Kidney capillary endothelial cell (primary cell): ENCODE measurements at places on chromosomes 2 and 18.

DNA sequence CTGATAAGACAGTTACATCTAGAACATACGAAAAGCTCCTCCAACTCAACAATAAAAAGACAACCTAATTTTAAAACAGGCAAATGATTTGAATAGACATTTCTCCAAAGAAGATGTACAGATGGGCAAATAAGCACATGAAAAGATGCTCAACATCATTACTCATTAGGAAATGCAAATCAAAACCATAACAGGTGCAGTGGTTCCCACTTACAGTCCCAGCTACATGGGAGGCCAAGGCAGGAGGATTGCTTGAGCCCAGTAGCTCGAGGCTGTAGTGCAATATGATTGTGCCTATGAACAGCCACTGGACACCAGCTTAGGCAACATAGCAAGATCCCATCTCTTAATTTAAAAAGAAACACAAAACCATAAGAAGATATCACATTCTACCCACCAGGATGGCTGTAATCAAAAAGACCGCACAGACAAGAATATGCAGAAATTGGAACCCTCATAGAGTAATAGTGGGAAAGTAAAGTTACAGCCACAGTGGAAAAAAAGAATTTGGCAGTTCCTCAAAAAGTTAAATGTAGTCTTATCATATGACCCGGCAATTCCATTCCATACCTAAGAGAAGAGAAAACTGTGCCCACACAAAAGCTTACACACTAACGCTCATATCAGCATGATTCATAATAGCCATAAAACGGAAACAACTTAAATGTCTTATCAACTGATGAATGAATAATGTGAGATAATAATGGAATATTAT lies 30.5 kb upstream of the ARMC9 start:
- no peak for DNase-seq

DNA sequence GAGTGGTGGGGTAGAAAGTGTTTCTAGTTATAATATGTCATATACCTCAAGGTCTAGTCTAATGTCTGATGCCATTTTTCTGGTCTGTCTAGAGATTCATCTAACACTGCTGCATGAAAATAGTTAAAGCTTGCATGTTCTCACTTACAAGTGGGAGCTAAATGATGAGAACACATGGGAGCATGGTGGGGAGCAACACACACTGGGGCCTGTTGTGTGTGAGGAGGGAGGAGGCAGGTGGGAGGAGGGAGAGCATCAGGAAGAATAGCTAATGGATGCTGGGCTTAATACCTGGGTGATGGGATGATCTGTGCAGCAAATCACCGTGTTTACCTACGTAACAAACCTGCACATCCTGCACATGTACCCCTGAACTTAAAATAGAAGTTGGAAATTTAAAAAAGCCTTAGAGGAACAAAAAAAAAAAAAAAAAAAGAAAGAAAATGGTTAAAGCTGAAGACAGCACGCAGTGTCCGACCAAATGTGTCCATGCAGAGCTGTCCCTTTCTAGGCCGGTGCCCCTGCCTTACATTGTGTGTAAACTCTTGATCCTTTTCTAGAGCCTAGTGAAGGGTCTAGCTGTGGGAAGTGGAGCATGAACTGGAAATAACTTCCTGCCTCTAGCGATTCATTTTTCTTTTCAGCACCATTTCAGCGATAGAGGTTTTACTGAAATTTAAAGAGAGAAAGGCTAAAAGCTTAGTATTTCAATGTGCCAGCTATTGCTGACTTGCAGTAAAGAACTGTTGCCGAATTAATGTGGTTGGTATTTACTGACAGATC lies 94.0 kb downstream of the FMNL2 start:
- DNase-seq: no peak

- DNase-seq: no peak
Observed at GRCh38 chr2:19837235-19837766, 64.5 kb downstream of the TTC32 start.

DNA sequence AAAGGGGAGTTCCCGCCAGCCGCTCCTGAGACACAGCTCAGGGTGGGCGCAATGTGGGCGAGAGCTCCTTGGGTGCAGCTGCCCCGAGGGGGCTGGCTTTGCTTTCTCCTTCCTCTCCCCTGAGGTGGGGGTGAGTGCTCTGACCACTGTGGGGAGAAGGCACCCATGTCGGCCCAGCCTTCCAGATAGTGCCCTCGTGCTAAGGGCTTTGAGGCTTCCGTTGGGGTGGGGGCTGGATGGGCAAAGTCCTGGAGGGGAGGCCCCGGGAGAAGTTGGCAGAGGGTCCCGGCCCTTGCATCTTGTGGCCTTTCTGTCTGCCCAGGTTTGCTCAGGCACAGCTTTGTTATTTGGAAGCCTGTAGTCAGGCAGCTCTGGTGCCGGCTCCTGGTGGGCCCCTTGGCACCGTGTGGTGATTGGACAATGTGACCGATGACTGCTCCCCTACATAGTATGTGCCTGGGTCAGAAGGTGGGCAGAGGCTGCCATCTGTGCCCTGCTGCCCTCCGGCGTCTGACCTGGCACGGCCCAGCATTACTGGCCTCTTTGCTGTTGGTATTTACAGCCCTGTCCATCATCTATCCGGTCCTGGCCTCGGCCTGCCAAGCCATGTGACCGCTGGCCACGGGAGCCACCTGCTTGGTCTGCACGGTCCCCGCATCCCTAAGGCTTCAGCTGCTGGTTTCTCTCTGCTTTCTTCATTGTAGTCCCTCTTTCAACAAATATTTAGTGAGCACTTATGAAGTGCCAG lies 50.8 kb downstream of the TWIST2 start:
- DNase-seq: no peak

- DNase-seq: no peak
Observed at GRCh38 chr2:201441409-201441808, 9.8 kb downstream of the TRAK2 start.

DNA sequence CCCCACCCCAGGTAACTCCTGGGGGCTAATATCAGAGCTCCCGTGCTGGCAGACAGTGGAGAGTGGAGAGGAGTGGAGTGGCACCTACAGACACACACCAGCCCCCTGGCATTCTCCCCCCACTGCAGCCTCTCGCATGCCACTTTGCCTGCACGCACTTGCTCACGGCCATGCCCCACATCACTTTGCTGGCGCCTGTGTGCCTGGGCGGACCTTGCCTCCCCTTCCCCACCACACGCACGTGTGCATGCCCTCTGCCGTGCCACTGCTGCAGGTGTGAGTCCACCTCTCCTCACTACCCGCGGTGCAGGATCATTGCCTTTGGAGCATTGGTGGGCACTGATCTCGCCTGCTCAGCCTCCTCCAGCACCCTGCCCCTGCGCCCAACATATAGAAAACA lies 72.6 kb upstream of the DOK6 start:
- DNase-seq: no peak

- DNase-seq: no peak
Observed at GRCh38 chr2:67289921-67290371, 107.2 kb upstream of the ETAA1 start.

DNA sequence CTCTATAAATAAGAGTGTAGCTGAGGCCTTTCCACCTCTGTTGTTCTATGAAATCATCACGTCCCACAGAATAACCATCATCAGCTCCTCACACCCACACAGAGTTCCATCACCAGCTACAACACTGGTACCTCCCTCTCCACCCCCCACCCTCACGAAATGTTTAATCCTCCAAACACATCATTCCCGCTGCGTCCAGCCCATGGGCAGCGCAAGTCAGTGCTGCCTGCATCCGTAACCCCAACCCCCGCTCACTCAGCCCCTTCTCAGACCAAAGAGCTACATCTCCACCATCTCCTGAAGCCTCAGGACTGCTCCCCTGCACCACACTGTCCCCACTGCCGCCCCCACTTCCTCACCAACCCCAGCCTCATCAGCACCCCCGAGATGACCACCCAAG lies 19.4 kb downstream of the DNMT3A start:
- DNase-seq: no peak

DNA sequence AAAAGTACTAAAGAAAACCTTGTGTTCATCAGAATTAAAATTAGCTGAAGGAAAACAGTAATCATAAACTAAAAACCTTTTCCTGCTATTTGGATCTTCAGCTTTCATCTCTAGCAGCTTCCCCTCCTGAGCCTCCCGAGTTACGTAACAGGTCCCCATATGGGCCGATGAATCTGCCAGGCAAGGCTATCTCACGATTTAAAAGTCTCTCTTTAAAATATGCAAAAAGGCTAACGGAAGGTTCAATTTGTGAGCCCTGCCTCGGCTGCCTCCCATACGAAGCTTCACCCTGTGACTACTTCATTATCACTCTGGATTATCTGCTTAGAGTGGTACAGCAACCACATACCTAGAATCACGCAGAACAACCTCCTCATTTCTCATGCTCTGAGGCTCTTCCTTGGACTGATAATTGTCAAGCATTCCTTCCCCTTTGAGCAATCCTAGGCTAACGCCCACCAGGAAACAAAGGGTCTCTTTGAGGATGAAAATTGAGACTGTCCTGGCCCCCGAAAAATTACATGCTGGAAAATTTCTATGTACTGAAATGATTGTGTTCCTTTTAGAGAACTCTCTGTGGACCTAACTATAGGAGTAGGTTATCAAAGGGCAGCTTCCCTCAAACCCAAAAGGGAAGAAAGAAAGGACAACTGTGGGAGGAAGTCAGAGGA lies 147.4 kb downstream of the ZEB2 start:
- DNase-seq: no peak

GRCh38 chr2:168178520-168179324 lies 68.7 kb downstream of the STK39 start:
- no peak for DNase-seq

DNA sequence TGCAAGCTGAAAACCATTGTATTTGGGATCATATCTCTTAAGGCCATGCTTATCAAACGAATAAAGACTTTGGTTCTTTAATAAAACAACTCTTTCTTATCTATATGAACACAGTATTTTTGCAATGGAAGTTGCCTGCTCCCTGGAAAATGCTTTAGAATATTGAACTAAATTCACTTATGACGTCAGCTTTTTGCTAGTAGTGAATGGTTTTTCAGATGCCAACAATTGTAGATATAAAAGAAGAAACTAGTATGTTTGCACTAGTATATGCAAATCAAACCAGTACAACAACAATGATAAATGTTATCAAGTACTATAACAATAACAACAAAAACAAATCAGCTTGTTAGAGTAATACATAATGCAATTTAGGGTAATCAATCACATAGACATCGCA lies 1462.9 kb downstream of the SUCLG1 start:
- no peak for DNase-seq

DNA sequence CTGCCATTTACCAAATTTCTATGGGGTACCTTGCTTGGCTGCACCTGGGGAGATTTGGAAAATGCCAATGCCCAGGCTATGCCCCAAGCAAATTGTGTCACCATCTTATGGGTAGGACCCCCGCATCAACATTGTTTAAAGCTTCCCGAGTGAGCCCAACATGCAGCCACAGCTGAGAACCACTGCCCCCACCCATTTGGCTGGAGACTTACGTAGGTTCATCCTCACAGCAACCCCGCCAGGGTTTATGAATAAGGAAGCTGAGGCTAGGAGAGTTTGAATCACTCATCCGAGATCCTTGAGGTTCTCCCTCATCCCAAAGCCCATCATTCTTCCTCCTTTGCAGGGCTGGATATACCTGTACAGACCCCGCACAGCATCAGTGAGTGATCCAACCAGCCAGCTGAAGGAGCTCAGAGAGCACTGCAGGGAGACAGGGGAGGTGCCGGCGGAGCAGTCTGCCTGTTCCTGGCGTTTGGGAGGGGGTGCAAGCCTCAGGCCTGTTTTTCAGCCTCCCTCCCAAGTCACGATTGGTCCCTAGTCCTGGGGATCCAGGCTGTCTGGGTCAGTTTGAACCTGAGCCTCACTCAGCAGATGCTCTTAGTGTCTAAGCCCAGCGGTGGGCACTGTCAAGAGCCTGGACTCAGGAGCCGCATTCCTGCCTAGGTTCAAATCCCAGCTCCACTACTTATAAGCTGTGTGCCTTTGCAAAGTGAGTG lies 164.9 kb downstream of the SMAD7 start:
- no peak for DNase-seq

GRCh38 chr2:85802354-85803103 lies 48.7 kb downstream of the ATOH8 start:
- DNase-seq: no peak

- DNase-seq: no peak
Observed at GRCh38 chr2:23593752-23594459, 208.9 kb downstream of the KLHL29 start.

- peak; percentile 83 for DNase-seq
Observed at GRCh38 chr2:84958135-84959059, 12.6 kb upstream of the KCMF1 start.

GRCh38 chr18:8996771-8997432 lies 105.6 kb upstream of the NDUFV2 start:
- no peak for DNase-seq
